CD4-positive, CD25-positive, alpha-beta regulatory T cell (primary cell): ENCODE measurements at places on chromosomes 1 and 21. TPM values are rescaled to one million over a fixed set of nuclear protein-coding genes. Genes with fewer than 3 reads are reported as not detected.

Gene TMEM269
- polyA plus RNA-seq, result not detected

Gene PRKAA2
- not detected for polyA plus RNA-seq

Gene XCL2
- not detected for polyA plus RNA-seq

Gene SWT1
- 9.8 TPM for polyA plus RNA-seq

Gene MFSD2A
- polyA plus RNA-seq, result not detected

Gene LCE1D
- not detected for polyA plus RNA-seq

Gene TTLL7
- polyA plus RNA-seq, result not detected

Gene OXCT2
- polyA plus RNA-seq, result not detected

Gene LRRC53
- not detected for polyA plus RNA-seq

Gene CD101
- 33.7 TPM for polyA plus RNA-seq

Gene PGLYRP4
- polyA plus RNA-seq, result 0.22 TPM

Gene SPOCD1
- not detected for polyA plus RNA-seq

Gene KCNT2
- not detected for polyA plus RNA-seq

Gene TNFSF18
- polyA plus RNA-seq, result not detected

Gene LRRIQ3
- polyA plus RNA-seq, result 1.8 TPM

Gene RNU1-4
- not detected for polyA plus RNA-seq

Gene LY9
- polyA plus RNA-seq, result 132 TPM

Gene SIPA1L2
- polyA plus RNA-seq, result not detected

Gene OBSCN
- polyA plus RNA-seq, result 1.1 TPM

Gene GPR25
- 32.3 TPM for polyA plus RNA-seq

Gene RIPK4
- 0.41 TPM for polyA plus RNA-seq
